ENCODE measurements at places on chromosomes 7 and 10.

- DNase-seq, result no peak
These were observed 25.9 kb upstream of the PTPRZ1 start for GRCh38 chr7:121847041-121847440.

DNA sequence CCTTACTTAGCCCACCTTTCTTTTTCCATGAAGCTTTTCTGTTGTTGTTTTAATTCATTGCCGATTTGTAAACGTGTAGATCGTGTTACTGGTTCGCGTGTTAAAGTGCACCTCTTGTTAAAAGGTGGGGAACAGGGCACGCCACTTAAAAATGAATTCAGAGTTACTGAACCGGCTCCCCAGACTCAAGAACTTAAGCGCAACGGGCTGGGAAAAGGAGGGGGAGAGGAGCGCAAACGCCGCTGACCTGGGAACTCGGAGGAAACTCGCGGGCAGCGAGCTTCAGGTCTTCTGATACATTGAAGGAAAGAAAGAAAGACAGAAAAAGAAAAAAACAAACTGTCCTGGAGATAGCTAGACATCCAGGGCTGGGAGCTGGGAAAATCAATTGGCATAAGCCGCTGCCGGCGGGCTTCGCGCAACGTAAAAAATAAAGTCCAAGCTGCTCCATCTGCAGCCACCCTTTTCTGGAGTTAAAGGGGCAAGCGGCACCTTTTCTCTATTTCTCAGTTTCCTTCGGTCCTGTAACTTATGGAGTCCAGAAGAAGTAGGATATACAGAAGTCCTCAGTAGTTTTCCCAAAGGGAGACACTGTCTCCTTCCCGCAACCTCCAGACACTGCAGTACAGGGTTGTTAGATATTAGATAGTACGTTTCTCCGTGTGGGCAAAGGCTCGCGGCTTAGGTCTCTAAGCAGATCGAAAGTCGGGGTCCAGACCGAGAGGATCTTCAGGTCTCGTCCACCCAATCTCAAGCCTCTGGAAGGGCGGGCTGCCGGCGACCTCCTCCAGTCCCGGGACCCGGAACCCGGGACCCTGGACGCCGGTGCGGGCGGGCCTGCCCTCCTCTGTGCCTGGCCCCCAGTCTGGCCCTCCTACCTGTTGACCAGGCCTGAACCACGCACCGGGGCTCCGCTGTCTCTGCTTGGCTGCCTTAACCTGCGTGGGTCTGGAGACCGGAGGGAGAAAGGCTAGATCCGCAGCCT is 1.8 kb upstream of the DLX6 start:
- DNase-seq, result no peak

DNA sequence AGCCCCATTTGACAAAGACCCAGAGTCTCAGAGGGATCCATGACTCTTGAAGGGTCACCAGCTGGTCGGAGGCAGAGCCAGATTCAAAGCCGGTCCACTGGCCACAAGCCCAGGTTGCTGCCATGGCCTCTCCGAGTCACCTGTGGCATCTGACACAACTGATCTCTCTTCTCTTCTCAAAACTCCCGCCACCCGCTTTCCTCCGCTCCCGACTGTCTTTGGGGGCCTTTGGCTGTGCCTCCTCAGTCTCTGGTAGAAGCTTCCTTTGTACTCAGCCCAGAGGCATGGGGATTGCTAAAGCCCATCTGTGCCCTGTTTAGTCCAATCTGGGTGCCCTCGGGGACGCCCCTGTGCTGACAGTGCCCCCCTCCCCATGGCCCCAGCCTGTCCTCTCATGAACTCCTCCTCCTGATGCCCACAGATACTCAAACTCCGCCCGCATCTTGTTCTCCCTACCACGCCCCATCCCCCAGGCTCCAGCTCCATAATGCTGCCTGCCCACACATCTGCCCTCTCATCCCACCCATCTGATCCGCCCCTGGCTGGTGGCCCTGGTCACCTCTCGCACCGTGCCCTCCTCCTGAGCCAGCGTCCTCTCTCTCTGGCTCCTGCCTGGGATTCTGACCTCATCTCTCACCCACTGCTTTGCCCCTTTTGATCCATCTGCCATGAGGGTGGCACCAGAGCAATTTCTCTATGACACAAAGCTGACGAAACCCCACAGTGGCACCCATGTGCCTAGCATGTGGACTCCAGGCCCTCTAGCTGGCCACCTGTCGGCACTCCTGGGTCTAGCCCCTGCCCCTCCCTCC is 150.6 kb downstream of the SLIT1 start:
- DNase-seq, result no peak

GRCh38 chr10:115056186-115056585 is 37.0 kb upstream of the ATRNL1 start:
- DNase-seq, result no peak

- no peak for DNase-seq
These were observed 242.4 kb downstream of the SFMBT2 start for GRCh38 chr10:7168414-7168813.

DNA sequence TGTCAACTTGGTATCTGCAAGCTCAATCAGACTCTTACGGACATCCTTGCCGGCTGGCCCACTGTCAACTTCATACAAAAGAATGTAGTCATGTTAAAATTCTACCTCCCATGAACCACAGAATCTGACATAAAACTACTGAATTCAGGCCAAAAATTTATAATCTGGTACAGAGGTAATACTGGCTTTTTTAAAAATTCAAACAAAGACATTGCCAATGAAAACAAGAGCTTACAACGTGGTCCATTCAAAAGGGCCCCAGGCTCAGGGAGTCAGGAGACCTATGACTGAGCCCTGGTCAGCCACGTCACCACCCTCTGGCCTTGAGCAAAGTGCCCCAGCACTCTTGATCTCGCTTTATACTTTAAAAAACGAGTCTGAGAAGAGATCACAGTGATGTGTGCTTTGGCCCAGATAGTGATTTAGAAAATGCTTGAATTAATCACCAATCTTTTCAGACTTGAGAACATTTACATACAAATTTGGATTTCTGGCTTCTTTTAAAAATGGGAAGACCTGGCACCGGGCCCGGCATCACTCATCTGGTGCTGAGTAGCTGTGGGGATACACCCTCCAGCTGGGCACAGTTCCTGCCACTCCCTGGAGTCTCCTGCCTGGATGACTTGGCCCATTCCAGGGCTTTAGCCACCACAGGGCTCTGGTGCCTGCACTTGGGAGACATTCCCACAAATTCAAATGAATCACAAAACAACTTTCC is 94.1 kb downstream of the PIP4K2A start:
- peak; percentile 78 for DNase-seq

- no peak for DNase-seq
These were observed 33.4 kb upstream of the AFAP1L2 start for GRCh38 chr10:114437473-114438292.

DNA sequence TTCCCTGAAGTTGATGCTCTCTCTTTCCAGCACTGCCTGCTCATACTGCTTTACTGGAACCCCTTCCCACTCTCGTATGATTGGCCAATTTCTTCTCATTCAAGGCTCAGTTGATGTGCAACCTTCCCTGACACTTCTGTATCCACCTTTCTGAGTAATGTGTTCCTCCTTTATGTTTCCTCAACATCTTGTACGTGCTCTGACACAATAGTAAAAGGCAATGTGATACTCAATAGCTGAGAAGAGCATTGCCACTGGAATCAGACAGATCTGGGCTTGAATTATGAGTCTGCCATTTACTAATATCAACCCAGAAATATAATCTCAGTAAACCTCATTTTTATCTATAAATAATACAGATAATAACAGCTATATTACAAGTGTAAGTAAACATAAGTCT is 34.7 kb downstream of the ARL4A start:
- no peak for DNase-seq

GRCh38 chr10:63430999-63431356 is 34.8 kb downstream of the JMJD1C start:
- DNase-seq, result no peak

DNA sequence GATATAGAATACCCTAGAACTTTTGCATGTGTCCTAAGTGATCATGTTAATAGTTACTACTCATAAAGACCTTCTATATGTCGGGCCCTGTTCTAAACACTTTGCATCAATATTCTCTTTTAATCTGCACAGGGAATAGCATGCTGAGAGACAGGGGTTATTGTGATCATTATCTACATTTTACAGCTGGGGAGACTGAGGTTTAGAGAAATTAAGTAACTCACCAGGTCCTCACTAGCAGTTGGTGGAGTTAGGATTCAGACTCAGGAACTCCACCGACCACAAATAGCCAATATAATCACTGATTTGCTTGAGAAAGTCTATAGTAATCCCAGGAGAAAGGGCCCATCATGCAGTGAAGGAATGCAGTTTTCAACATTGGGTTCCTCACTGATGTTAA is 111.2 kb upstream of the ADO start:
- DNase-seq, result no peak

DNA sequence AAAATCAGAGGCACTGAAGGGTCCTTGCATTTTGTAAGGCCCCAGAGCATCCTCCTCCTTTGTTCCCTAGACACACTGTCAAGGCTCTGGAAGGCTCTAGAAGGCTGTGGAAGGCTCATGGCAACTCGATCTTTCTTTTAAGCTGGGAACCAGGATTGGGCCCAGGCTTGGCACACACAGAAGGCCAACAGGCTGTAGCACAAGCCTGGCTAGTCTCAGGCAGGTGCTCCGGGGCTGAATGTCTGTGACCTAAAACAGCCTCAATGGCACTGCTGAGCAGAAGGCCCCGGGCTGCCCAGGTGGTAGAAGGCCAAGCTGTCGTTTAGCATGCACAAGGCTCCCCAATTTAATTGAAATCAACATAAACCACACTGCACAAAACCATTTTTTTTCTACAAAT is 55.7 kb downstream of the PRKAG2 start:
- no peak for DNase-seq

- no peak for DNase-seq
These were observed 172.9 kb upstream of the MGMT start for GRCh38 chr10:129293991-129294700.

GRCh38 chr10:7672341-7673134 is 5.8 kb upstream of the ITIH5 start:
- DNase-seq, result no peak

- no peak for DNase-seq
These were observed 13.8 kb downstream of the PARP12 start for GRCh38 chr7:140048989-140049338.
